Activated CD8-positive, alpha-beta memory T cell treated with anti-CD3 and anti-CD28 coated beads, Interleukin-2, amount 50 U/mL, for 48 hours (primary cell): ENCODE measurements at places on chromosomes 1 and 21.

- DNase-seq, result no peak
Measured at GRCh38 chr1:242428399-242429190, 95.9 kb downstream of the PLD5 start.

DNA sequence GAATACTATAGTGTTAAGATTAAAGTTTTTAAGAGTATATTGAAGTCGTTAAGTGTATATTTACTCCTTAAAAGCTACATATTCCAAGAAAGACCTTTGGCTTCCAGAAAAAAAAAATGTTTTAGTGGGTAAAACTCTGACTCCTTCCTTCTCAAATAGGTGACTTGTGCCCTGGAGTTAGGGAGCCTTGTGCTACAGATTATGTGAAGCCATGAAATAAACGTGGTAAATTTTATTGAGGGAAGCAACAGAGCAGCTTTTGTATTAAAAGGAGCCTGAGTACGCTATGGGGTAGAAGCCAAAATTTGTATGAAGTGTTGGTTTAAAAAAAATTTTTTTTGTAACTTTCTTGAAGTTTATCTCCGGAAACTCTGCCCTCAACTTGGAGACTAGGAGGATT, 994 bp downstream of the RO60 start:
- DNase-seq, result no peak

- no peak for DNase-seq
Measured at GRCh38 chr21:45680215-45680614, 36.7 kb downstream of the PCBP3 start.

GRCh38 chr1:2316451-2316961, 74.8 kb downstream of the MORN1 start:
- no peak for DNase-seq

GRCh38 chr1:209769171-209769904, 13.5 kb downstream of the TRAF3IP3 start:
- DNase-seq, result peak; percentile 78
